ENCODE measurements at places on chromosomes 1 and 21.

- DNase-seq = no peak
- H3K4me1 ChIP-seq = no peaks in the 10 kb centered on the region
- H3K4me3 ChIP-seq = no peak overlapping the region
- no peaks in the 10 kb centered on the region for H3K36me3 ChIP-seq
- H3K27me3 ChIP-seq = no peaks in the 10 kb centered on the region
Measured at GRCh38 chr21:15242906-15243305, 178.1 kb upstream of the NRIP1 start.

DNA sequence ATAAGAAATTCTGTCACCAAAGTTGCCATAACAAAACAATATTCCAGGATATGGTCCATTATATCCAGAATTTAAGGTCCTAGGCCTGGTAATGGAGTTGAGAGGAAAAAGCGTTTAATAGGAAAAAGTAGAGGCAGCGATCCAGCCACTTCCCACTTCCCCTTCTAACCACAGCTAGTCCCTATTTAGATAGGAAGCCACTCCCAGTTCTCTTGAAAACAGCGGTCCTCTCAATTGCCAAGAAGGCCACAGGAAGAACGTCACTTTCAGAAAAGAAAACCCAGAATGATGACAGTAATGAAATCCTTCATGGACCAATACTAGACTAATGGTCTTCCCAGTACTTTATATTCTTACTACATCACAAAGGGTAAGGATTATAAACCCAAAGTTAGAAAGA, 38.6 kb downstream of the ABL2 start:
- H3K4me3 ChIP-seq = no peak overlapping the region
- no peak for DNase-seq
- H3K36me3 ChIP-seq = no peaks in the 10 kb centered on the region
- peak overlapping the region; percentile 77 for H3K27ac ChIP-seq
- peaks cover 7% of the 10 kb centered on the region for H3K4me1 ChIP-seq
- H3K27me3 ChIP-seq = no peaks in the 10 kb centered on the region

DNA sequence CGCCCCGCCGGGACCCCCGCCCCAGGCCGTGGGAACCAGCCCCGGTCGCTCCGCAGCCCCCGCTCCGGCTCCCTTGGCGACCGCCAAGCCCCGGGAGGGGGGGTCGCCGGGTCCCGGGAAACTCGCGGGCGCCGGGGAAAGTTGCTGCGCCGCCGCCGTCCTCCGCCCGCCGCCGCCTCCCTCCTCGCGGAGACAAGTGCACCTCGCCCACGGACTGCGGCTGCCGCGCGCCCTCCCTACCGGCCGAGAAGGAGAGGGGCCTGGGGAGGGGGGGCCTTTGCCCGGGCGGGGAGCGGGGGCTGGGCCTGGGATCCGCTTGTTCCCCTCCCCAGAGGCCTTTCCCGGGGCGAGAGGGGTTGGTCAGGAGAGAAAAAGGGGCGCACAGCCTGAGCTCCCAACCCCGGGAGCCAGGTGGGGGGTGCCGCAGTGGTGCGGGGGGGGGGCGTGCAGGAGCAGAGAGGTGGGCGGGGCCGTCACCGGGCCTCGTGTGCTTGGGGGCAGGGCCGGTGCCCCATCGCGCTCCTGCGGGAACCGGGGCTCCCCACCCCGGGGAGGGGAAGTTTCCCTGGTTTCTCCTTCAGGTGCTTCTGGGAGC, 592 bp downstream of the AGRN start:
- H3K4me1 ChIP-seq = peaks cover 56% of the 10 kb centered on the region
- no peak for DNase-seq
- H3K27ac ChIP-seq = peak overlapping the region; percentile 96
- H3K27me3 ChIP-seq = no peaks in the 10 kb centered on the region

GRCh38 chr1:96955307-96956012, 233.9 kb downstream of the PTBP2 start:
- H3K4me1 ChIP-seq = no peaks in the 10 kb centered on the region
- no peaks in the 10 kb centered on the region for H3K27me3 ChIP-seq
- no peak overlapping the region for H3K27ac ChIP-seq
- no peak overlapping the region for H3K4me3 ChIP-seq
- no peak for DNase-seq
- no peaks in the 10 kb centered on the region for H3K36me3 ChIP-seq

DNA sequence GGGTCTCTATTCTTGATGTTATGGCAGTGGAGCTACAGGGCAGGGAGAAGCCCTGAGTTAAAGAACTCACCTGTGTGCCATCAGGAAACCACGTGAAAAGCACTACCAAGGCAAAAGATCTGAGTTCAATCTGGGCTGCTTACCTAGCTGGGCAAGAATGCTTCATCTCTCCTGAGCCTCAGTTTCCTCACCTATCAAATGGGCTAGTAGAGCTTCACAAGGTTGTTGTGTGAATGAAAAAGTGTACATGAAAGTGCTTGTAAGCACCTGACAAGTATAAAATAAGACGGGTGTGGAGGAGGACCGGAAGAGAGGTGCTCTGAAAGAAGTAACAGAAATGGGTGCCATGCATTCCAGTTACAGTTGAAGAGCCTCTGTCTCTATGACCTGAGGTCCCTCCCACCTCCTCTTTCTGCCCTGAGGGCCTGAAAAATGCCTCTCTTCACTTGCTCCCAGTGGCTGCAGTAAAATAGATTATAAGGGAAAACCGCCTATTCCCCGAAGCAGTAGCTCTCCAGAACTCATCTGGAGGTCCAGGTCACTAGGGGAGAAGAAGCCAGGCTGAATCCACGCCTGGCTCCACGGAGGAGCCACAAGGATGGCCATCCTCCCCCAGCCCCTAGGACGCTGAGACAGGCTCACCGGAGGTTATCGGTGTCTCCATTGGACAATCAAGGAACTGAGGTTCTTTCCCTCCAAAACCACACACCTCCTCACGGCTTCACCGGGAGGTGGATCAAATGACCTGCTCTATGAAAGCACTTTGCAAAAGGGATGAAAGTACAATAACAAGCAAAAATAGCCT, 1.4 kb downstream of the GPR161 start:
- peak overlapping the region; percentile 87 for H3K27ac ChIP-seq
- no peak for DNase-seq
- peaks cover 24% of the 10 kb centered on the region for H3K27me3 ChIP-seq
- H3K4me3 ChIP-seq = peak overlapping the region; percentile 77

DNA sequence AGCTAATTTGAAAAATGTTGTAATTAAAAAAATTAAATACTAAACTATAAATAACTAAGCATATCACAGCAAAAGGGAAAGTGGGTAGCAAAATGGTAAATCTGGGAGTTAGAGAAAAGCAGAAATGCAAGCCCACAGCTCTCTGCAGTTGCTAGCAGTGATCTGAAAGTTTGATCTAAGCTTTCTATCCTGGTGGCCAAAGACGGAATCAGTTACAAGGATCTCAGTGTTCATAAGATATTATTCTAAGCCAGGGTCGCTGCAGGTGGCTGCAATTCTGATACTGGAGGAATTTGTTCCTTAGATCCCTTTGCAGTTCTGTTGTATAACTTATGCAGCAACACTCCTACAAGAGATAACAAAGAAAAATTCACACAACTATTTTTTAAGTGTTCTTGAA, 363.7 kb downstream of the SETD4 start:
- peaks cover 19% of the 10 kb centered on the region for H3K4me1 ChIP-seq
- no peak overlapping the region for H3K4me3 ChIP-seq
- no peak overlapping the region for H3K27ac ChIP-seq
- no peak for DNase-seq
- no peaks in the 10 kb centered on the region for H3K36me3 ChIP-seq
- peaks cover 17% of the 10 kb centered on the region for H3K27me3 ChIP-seq

- peaks cover 4% of the 10 kb centered on the region for H3K27me3 ChIP-seq
- no peaks in the 10 kb centered on the region for H3K36me3 ChIP-seq
- DNase-seq = no peak
- H3K27ac ChIP-seq = peak overlapping the region; percentile 55
- H3K4me1 ChIP-seq = peaks cover 24% of the 10 kb centered on the region
- H3K4me3 ChIP-seq = no peak overlapping the region
Measured at GRCh38 chr1:101444381-101444780, 207.6 kb downstream of the S1PR1 start.

DNA sequence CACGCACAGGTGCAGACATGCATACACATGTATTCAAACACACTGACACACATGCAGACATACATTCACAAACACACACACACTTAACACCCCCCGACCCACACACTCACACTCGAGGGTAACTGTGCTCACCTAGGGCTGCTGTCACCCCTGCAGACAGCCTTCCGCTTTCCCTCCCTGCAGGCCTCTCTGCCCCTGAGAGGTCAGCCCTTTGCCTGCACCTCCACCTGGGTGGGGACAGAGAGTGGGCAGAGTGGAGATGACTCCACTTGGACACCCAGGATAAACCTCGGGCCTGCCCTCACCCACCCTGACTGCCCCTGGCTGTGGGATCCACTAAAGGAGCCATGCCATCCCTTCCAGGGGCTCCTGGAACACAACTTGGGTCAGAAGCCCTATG, 264.3 kb downstream of the PTPRU start:
- no peak overlapping the region for H3K27ac ChIP-seq
- DNase-seq = no peak
- no peaks in the 10 kb centered on the region for H3K4me1 ChIP-seq
- no peak overlapping the region for H3K4me3 ChIP-seq
- no peaks in the 10 kb centered on the region for H3K36me3 ChIP-seq

DNA sequence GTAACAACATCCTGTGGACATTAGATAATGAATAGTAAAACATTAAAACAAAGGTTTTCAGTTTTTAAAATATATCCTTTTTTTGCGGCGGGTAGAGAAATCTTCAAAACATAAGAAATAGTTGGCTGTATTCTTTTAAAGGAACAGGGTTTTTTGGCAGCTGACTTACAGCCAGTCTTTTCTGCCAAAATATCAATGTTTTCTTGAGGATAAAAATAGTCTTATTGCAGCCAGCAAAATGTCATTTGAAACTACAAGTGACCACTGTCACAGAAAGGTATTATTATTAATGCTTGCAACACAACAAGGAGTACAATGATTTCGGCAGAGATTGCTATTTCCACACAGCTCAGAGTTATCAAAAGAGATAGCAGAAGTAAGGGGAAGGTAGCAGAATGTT, 21.4 kb downstream of the OLFM3 start:
- no peak overlapping the region for H3K4me3 ChIP-seq
- H3K27ac ChIP-seq = no peak overlapping the region
- no peaks in the 10 kb centered on the region for H3K4me1 ChIP-seq
- no peaks in the 10 kb centered on the region for H3K27me3 ChIP-seq
- no peaks in the 10 kb centered on the region for H3K36me3 ChIP-seq

GRCh38 chr21:25573409-25574206, 33.7 kb downstream of the MRPL39 start:
- H3K4me3 ChIP-seq = no peak overlapping the region
- no peaks in the 10 kb centered on the region for H3K4me1 ChIP-seq
- peaks cover 28% of the 10 kb centered on the region for H3K36me3 ChIP-seq

DNA sequence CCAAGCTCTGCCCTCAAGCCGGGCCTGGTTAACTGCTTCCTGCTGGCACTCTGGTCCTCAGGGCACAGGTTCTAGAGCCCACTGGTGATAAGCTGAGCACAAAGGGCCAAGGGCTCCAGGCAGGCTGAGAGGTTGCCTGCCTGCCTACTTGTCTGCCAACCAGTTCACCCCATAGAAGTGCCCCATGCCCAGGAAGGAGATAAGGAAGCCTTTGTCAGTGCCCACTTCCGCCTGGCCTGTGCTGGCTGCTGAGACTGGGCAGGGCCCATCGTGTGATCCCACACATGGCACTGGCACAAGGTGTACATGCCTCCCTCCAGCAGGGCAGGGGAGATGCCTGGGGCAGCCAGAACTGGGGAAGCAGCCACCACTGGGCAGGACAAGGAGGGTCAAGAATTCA, 24.1 kb downstream of the SLC9A1 start:
- H3K36me3 ChIP-seq = no peaks in the 10 kb centered on the region
- H3K27me3 ChIP-seq = no peaks in the 10 kb centered on the region
- H3K4me1 ChIP-seq = peaks cover 62% of the 10 kb centered on the region
- DNase-seq = peak; percentile 78
- no peak overlapping the region for H3K4me3 ChIP-seq

- H3K4me1 ChIP-seq = peaks cover 11% of the 10 kb centered on the region
- DNase-seq = no peak
- H3K4me3 ChIP-seq = no peak overlapping the region
- no peaks in the 10 kb centered on the region for H3K27me3 ChIP-seq
- no peak overlapping the region for H3K27ac ChIP-seq
Measured at GRCh38 chr1:174408146-174408545, 39.6 kb upstream of the GPR52 start.

- no peak overlapping the region for H3K4me3 ChIP-seq
- no peak overlapping the region for H3K27ac ChIP-seq
- H3K27me3 ChIP-seq = no peaks in the 10 kb centered on the region
- no peak for DNase-seq
- no peaks in the 10 kb centered on the region for H3K36me3 ChIP-seq
Measured at GRCh38 chr1:116853680-116854402, 55.9 kb upstream of the PTGFRN start.

GRCh38 chr21:18253221-18253620, 8.6 kb downstream of the CHODL start:
- no peak overlapping the region for H3K4me3 ChIP-seq
- H3K27ac ChIP-seq = no peak overlapping the region
- no peaks in the 10 kb centered on the region for H3K4me1 ChIP-seq
- H3K36me3 ChIP-seq = no peaks in the 10 kb centered on the region
- H3K27me3 ChIP-seq = no peaks in the 10 kb centered on the region
- DNase-seq = no peak

- no peak for DNase-seq
- H3K27ac ChIP-seq = no peak overlapping the region
- H3K4me3 ChIP-seq = no peak overlapping the region
Measured at GRCh38 chr1:173014160-173014559, 36.6 kb downstream of the TNFSF18 start.

GRCh38 chr1:82565546-82565945, 764.8 kb downstream of the ADGRL2 start:
- no peak for DNase-seq
- H3K36me3 ChIP-seq = no peaks in the 10 kb centered on the region
- no peak overlapping the region for H3K27ac ChIP-seq
- H3K27me3 ChIP-seq = no peaks in the 10 kb centered on the region

DNA sequence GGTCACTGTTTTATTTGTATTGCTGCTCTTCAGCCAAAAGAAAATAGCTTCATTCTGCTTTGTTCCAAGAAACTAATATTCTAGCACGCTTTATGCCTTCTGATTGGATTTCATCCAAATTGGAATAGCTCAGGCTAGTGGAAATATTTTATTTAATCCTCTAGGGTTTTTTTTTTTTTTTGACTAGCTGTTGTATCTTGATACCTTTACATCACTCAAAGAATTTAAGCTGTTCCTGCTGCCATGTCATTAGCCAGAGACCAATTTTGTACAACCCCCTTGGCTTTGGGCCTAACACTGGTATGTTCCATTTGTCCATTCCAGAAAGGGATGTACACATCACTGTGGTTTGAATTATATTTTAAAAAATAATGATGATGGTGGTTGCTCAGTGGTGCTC, 103.0 kb downstream of the DISC1 start:
- no peaks in the 10 kb centered on the region for H3K27me3 ChIP-seq
- peaks cover 12% of the 10 kb centered on the region for H3K4me1 ChIP-seq
- no peaks in the 10 kb centered on the region for H3K36me3 ChIP-seq
- H3K27ac ChIP-seq = no peak overlapping the region
- H3K4me3 ChIP-seq = no peak overlapping the region

GRCh38 chr1:86205741-86206140, 49.2 kb upstream of the COL24A1 start:
- no peak overlapping the region for H3K4me3 ChIP-seq
- H3K36me3 ChIP-seq = no peaks in the 10 kb centered on the region
- no peak overlapping the region for H3K27ac ChIP-seq
- DNase-seq = no peak

Data from left ventricle myocardium inferior (tissue), 1 donor.